ENCODE measurements at places on chromosomes 12 and 14. TPM values are rescaled to one million over a fixed set of nuclear protein-coding genes. Genes with fewer than 3 reads are reported as not detected.

The NINJ2 gene
- 25.7 TPM for polyA plus RNA-seq

DNA sequence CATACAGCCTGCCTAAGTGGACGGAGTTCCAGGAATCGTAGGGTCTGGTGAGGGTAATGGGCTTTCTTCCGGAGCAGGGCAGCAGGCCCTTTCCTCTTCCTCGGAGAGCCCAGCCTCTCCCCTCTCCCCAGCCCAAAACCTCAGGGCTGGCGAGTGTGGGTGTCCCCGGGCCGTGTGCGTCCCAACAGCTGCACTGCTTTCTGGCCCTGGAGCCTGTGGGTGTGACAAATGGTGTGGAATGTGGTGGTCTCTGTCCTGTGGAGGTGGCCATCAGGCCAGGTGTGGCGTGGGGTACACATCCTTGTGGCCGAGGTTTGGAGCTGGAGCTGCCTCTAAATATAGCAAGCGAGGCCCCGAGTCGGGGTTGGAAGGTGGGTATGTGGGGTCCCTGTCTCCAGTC lies 8.5 kb downstream of the ORAI1 start:
- DNase-seq, result no peak

- no peak for DNase-seq
Observed at GRCh38 chr14:77236814-77237213, 34.2 kb downstream of the NGB start.

- DNase-seq, result no peak
Observed at GRCh38 chr12:68159681-68160304, at the start of gene IFNG. Gene IFNG, minus strand, starts transcription at chr12:68159740. Its CDS starts 125 bp downstream, at chr12:68159615.

- no peak for DNase-seq
Observed at GRCh38 chr12:80178846-80179245, 79.5 kb downstream of the OTOGL start.

- DNase-seq, result no peak
Observed at GRCh38 chr14:69097974-69098373, 54.9 kb downstream of the DCAF5 start.

- DNase-seq, result no peak
Observed at GRCh38 chr12:94671917-94672316, 21.6 kb upstream of the TMCC3 start.
